ENCODE measurements at places on chromosomes 3 and 15.

DNA sequence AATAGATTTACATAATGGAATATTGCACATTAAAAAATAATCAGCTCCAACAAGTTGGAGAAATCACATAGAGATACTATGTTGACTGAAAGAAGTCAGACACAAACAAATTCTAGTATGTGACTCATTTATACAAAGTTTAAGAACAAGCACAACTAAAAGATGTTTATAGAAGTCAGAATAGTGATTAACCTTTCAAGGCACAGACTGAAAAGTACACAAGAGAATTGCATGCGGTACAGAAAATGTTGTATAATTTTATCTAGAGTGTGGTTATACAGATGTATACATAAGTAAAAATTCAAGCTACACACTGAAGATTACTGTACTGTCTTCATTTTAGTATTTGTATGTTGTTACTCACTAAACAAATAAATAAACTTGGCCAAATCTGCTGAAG lies 19.3 kb upstream of the ATOSA start:
- no peak for DNase-seq

- peak; percentile 30 for DNase-seq
Measured at GRCh38 chr15:51401872-51402517, 60.5 kb downstream of the GLDN start.

DNA sequence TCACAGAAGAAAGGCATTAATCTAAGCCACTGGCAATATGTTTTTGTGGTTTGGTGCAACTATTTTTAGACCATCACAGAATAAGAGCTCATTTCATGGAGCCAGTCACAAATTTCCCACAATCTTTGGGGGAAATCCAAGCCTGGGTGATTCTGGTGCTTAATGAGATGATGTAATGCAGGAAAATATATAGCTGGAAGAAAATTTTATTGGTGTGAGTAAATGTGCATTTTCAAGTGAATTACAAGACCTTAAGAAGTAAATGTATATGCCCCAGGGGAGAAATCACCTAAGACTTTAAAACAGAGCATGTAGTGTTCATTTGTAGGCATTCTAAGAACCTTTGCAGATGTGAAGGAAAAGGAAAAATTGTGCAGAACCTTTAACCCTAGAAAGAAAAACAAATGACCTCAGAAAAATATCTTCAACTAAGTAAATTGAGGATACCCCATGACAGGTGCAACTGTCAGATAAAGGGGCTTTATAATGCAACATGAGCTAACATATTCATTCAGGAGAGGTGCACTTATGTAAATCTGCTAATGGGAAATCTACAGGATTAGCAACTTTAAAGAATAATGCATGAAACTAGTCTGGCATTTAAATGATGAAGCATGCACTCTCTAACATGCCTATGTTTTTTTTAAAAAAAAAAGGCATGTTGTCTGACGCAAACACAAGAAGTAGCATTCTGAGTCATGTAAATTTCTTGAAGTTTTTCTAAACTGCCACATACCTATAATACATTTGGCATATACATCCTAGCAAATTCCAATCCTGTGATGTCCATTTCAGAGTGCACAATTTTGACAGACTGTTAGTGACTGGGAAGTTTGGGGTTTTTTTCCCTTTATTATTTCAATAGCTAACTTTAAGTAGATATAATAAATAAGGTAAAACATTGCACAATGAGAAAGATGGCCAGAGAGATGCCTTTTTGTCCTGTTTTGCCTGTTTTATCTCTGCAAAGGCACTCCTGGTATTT lies 105.1 kb downstream of the MEX3B start:
- DNase-seq = peak; percentile 34

- no peak for DNase-seq
Measured at GRCh38 chr3:15052335-15053242, 12.5 kb downstream of the MRPS25 start.

GRCh38 chr3:102106416-102107097 lies 257.2 kb downstream of the NFKBIZ start:
- no peak for DNase-seq

DNA sequence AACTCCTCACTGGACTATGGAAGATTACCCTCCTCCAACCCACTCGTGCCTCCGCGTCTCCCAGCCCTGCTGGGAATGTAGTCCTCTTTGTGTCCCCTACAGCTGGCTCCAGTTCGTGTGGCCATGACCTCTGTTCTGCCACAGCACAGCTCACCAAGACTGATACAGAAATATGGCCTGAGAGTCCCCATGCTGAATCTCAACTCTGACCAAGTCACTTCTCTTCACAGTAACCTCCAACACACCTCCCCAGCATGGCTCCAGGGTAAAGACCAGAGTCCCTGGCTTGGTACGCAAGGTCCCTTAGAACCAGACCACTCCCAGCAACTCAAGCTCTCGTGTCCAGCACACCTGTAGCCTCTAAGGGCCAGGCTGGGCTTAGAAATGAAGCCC lies 2.3 kb upstream of the COL7A1 start:
- DNase-seq = no peak

DNA sequence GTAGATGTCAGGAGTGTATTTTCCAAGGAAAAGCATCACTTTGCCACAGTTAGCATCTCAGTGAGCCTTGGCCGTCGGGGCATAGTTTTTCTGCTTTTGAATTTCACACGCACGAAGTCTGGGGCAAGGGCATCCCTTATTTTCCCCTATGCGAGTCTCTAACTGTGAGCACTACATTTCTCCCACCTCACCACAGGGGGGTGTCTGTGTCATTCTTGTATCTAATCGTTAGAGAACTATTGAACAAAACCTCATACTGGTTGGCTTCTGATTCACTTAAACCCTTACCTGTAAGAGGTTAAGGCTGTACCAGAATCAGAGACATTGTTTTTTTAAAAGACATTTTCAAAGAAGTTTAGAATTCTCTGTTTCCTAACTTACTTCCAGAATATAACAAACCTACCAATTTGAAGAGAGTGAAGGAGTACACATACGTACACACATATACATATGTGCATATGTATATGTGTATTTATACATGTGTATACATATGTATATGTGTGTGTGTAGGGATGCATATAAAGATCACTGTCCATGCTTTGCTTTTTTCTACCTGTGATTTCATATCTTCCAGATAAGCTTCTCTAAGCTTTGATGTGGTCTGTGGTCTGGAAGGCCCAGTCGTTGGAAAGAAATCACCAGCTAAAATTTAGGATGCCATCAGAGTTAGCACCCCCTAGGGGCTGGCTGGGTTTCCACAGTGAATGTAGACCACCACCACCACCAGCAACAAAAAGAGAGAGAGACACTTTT lies 49.4 kb downstream of the MYZAP start:
- peak; percentile 35 for DNase-seq

- DNase-seq = no peak
Measured at GRCh38 chr3:196559826-196560225, 8.5 kb downstream of the WDR53 start.

DNA sequence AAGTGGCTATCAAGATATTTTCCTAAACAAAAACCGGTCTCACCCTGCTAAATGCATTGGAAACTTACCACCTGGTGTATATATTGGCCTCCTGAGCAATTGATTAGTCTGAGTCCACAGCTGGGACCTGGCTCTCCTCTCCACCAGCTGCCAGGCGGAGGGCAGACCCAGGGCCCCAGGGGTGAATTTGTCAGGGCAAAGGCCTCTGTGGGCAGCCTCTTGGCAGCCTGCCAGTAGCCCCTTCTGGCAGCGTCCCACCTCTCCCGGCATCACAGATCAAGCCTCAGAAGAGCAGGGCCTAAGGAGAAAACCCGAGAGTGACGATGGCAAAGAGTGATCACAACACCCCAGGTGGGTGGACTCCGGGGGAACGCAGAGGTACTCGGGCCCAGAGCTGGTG lies 43.0 kb upstream of the IDH2 start:
- DNase-seq = no peak
